Stimulated activated CD8-positive, alpha-beta memory T cell treated with anti-CD3 and anti-CD28 coated beads, Interleukin-4, amount 100 ng/mL, for 24 hours (primary cell): ENCODE measurements at places on chromosomes 3 and 15.

- DNase-seq: no peak
Observed at GRCh38 chr3:87333393-87333892, 57.1 kb upstream of the POU1F1 start.

GRCh38 chr3:69097407-69098086, 12.8 kb downstream of the ARL6IP5 start:
- DNase-seq: no peak

DNA sequence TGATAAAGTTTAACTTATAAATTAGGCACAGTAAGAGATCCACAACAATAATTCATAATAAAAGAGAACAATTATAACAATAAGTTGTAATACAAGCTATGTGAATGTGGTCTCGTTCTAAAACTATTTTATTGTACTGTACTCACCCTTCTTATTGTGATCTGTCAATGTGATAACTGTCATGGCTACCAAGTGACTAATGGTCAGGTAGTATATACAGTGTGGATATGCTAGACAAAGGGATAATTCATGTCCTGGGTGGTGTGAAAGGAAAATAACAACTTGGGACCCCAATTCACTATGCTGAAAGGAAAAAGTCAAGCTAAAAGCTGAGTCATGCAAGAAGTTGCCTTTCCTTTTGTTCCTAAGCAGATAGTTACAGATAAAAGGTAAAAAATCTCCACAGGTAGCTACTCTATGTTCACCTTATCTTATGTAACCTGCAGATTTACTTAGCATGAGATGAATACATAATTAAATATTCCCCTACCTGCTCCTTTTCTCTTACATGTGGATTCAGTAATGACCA, 10.7 kb upstream of the CYP8B1 start:
- DNase-seq: no peak

DNA sequence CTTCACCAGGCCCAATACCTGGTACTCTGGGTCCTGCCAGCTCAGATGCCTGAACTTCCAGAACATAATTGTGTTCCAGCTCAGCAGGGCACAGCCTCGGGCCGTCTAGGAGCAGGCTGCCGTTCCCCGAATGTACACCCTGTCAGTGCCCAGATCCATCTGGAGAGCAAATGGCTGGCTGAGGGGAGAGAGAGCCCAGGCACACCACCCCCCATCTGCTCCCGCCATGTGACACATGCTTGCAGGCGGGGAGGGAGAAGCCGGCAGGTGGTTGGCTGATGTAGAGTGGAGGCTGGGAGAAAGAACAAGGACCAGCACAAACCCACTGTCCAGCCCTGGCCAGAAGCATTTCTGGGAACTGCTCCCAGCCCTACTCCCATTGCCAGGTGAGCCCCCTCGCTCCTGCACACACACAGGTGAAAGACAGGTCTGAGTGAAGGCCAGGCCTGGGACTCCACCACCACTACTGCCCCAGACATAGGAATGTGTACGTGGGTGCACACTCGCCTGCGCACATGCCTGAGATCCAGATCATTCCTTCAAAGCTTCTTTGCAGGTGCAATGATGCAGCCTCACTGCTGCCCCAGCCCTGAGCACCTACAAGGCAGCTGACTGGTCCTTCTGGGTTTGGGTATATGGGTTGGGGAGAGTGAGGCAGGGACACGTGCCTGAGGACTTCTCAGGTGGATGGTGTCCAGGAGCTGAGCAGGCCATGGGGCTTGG, 53.5 kb downstream of the SEMA5B start:
- no peak for DNase-seq

- no peak for DNase-seq
Observed at GRCh38 chr15:66560856-66561525, 4.8 kb downstream of the LCTL start.

GRCh38 chr15:88334436-88334835, 77.9 kb upstream of the NTRK3 start:
- no peak for DNase-seq

DNA sequence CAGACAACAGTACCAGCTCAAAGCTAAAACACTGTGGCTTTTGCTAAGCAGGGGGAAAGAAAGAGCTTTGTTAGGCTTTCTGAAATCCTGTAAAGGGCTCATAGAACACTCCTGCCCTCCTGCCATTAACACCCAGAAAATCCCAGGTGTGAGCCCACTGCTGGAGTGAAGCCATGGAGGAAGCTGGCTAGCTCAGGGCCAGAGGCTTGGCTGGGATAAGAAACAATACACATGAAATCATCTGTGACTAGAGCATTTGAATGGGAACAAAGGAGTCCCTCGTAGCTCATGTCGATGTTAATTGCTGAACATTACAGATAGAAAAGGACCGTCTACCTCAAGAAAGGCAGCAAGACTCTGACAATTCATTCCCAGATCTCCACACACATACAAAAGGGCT, 23.5 kb downstream of the RUVBL1 start:
- DNase-seq: no peak

DNA sequence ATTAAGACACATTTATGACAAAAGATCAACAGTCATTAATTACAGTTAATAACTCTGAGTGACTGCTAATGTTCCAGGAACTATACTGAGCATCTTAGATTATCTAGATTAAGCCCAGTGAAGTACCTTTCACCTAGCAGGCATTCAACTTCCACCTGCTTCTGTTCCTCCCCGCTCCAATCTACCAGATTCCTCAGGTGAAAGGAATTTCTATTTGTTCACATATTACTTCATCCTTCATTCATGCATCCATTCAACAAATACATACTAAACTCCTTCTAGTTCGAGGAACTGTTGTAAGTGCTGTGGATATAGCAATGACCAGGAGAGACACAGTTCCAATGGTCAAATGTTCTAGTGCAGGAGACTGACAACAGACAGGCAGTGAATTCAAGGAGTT, 139.3 kb downstream of the FILIP1L start:
- no peak for DNase-seq

DNA sequence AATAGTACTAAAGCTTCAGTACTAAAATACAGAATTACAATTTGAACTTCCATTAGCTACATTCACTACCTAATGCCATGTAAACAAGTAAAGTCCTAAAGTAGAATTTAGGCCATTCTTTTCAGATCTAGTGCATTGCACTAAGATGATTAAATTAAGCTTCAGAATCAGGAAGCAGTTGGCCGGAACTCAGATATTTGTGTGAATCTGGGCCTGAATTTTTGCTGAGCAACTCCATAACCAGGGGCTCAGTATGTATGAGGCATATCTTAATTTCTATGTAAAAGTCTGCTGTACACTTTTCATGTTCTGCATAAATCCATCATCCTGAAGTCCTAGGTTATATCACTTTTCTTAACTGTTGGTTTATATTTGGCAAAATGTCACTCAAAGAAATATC, 246.4 kb downstream of the RBMS3 start:
- no peak for DNase-seq

DNA sequence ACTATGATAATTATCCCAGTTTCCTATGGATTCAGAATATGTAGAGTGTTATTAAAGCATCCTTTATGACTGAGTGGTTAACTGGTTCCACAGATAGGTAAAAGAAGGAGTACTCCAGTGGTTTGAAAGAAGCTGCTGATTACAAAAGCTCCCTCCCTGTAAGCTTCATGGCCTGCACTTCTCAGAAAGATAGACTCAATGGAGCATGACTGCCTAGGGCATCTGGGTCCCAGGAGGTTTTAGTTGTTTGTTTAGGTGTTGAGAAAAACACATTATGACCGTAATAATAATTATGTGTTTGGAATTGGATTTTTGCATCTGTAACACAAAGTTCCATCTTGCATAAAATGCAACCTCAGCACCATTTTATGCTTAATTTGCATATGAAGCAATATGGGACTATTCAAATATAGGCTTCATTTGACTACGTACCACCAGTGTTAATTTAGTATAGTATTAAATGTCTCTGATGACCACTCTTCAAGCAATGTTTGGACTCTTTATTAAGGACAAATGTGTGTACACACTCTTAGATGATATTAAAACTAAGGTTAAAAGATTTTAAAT, 121.1 kb downstream of the ROBO2 start:
- DNase-seq: no peak

DNA sequence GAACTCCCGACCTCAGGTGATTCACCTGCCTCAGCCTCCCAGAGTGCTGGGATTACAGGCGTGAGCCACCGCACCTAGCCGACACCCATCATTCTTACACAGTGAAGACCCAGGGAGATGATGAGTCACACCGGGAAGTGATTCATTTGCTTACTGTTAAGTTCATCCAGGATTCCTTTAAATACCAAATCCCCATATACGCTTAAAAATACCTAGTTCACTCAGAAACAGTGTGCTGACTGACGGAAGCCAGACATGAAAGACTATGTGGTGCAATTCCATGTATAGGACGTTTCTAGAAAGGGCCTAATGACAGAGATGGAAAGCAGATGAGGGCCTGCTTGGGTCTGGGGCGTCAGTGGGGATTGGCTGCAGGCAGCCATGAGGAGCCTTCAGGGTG, 75.2 kb downstream of the APBA2 start:
- no peak for DNase-seq

DNA sequence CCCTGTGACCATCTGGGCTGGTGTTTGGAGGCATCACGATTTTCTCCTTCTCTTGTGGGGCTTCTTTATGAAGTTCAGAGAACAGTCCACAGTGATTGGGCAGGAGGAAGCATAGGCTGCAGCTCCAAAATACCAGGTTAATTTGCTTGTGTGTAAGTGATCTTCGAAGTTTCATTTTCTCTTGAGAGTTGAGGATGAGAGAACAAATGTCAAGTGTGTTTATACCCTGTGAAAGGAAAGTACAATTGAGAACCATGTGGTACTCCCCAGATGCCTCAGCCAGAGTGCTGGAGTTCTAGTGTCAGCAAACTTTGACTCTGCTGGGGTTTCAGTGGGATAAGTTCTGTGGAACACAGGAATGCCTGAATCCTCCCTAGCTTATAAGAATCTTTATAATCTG, 357.1 kb upstream of the CFAP20DC start:
- no peak for DNase-seq

- no peak for DNase-seq
Observed at GRCh38 chr3:193796089-193796488, 203.1 kb downstream of the OPA1 start.

DNA sequence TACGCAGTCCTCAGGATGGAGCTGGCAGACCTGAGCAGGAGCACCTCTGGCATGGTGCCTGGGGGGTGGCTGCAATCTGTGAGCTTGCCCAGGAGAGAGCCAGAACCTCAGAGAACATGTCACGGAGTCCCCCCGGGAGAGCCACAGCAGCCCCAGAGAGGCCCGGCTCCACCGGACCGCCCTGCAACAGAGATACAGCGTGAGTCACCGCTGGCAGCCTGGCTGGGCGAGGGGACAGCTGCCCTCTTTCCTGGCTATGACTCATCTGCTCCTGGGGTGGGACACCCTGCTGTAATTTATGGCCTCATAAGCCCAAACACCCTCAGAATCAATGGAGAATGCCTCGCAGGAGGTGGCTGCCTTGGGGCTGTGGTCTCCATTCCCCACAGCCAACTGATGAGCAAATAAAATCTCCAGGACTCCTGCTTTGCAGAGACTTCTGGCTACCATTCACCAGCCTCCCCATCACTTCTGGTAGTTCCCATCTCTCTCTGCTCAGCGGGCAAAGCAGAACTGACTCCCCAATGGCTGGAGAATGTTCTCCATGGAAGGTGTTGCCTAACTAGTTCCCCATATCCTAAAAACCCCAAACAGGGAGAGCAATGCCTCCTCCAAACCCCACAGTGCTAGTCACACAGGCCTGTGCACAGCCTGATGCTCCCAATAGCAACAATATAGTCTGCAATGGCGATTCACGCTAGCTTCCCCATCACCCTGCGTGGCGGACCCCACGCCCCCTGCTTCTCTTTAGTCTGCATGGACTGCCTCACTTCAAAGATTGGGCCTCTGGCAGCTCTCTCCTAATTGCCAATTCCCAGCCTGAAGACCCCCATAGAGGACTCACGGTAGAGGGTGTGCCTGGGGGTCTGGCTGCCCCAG, 21.6 kb downstream of the ACSBG1 start:
- DNase-seq: no peak

DNA sequence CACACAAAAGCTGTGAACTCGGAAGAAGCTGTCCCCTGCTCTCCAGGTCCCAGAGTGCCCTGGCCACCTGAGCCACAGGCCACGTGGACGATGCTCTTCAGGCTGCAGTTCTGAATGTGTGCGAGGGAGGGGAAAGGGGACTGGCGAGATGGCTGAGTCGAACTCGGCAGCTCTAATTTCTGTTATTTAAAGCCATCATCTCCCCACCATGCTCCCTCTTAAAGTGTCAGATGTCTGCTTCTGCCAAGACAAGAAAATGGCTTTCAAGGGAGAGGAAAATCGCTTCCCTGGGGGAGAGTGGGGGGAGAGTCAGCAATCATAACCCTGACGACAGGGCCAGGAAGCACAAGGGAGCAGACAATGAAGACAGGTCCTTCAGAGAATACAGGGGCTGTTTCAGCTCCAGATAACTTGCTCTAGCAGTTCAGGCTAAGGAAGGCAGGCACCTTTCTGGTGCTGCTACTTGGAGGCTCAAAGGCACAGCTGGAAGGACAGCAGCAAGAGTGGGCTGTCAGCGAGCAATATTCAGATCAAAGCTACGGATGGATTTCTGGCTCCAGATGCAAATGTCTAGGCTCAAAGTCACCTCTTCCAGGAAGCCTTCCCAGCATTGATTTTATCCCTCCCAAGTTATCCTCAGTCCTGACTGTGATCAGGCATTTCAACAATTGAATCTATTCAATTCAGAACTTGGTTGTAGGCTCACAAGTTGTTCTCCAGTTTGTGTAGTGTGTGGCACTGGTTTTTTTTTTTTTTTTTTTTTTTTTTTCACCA, 15.5 kb upstream of the CCDC33 start:
- no peak for DNase-seq

DNA sequence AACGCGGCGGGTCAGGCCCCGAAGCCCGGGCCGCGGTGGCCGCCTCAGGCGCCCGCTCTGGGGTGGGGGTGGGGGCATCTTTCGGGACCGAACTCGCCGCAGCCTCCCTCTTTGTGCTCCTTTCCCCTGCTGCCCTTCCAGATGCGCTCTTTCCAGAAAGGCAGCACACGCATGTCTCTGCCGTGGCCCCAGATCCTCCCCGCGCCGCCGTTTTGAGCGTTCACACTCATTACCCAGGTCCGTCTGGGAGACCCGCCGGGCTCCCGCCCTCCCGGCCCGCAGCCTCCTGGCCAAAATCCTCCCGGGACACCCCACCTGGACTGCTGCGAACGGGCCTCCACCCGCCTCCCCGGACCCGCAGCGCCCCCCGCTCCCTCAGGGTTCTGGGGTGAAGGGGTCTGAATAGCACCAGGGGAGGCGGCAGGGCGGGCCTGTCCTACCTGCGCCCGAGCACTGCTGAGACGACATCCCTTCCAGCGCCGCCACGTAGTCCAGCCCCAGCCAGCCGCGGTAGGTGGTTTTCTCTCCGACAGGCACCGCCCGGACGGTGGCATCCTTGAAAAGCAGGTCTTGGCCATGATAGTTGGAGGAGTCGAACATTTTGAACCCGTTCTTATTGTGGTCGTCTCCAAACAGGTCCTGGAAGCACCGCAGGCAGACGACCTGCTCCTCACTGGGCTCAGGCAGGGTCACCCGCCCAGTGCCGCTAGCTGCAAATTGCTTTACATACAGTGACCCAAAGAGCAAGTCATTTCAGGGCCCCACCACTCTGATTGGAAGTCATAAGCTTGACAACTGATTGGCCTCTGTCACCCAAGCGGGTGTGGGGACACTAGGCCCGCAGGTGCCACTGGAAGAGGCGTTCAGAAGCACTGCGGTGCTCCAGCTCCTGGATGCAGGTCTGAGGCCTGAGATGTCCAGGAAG, 25.9 kb downstream of the MELTF start:
- no peak for DNase-seq
